Urothelium cell line (cell line): ENCODE measurements at places on chromosomes 16 and 17.

- no peak for DNase-seq
These were observed 20.6 kb downstream of the HS3ST3B1 start for GRCh38 chr17:14321476-14321949.

DNA sequence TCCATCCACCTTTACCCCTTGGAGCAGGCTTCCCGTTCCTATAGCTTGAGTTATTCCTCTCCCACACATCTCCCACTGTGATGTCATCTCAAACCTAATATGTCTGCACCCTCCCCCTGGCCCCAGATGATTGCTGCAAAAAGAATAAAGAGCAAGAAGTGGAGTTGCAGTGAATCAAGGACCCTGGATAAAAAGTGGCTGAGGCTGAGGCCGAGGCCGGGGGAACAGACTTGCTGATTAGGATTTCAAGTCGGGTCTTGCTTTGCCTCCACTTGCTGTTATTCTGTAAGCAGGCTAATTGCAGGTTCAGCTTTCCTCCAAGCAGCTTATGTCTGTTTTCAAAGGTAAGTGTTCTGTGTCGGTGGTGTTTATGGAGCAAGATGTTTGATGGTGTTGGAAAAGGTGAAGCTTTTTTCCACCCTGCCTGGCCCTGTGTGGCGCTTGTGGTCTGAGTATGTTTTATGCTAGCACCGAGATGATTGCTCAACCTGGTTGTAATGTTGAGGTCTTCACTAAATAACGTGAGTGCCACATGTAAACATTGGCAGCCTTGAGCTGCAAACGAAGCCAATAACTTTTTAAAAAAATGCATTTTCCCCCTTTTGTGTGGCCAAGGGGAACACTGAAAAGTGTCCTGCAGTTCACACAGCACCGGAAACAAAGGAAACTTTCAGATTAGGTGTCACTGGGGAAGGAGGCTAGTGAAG lies 15.4 kb downstream of the HS3ST3B1 start:
- DNase-seq, result no peak

- no peak for DNase-seq
These were observed 25.1 kb upstream of the CCNF start for GRCh38 chr16:2404099-2404498.

DNA sequence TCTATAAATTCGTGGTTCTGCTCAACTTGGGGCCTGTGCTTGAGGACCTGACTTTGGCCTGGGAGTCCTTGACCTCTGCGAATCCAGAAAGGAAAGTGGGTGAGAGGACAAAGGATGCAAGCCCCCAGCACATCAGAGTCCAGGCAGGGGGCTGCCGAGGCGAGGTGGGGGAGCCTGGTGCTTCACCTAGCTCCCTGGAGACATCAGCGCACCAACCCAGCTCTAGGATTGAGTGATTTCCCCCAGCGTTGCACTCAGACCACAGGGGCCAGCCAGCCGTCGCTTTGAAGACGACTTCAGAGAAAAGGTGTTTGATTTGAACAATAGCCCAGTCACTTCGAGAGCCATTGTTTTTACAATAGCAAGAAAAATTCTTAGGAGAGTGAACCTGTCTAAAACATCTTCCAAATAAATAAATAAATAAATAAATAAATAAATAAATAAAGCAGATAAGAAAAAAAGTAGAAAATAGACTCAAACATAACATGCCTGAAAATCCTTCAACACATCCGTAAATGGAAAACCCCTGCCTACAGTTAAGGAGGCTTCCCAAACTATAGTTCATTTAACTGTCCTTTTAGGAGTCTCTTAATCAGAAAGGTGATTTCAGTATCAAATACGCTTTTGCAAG lies 180.9 kb downstream of the RBFOX3 start:
- DNase-seq, result no peak

- no peak for DNase-seq
These were observed 223.3 kb downstream of the CBLN1 start for GRCh38 chr16:49058382-49058781.

DNA sequence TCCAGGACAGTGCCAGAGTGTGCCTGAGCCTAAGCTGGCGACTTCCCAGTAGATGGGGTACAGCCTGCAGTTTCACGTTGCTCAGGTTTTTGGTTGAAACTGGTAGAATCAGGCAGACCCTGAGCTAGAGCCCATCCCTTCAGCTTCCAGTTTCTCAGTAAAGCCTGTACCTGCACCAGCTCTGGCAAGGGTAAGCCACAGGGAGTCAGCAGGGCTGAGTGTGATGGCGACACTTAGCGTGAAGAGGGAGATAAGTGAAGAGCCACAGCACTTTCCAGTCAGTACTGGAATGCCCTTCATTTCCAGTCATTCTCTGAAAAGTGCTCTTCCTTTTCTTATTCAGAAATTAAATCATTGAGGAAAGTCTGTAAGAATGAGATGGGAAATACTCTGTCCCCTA lies 22.4 kb downstream of the PLD6 start:
- no peak for DNase-seq

- DNase-seq, result no peak
These were observed 100.1 kb upstream of the CLEC3A start for GRCh38 chr16:77922228-77922754.

DNA sequence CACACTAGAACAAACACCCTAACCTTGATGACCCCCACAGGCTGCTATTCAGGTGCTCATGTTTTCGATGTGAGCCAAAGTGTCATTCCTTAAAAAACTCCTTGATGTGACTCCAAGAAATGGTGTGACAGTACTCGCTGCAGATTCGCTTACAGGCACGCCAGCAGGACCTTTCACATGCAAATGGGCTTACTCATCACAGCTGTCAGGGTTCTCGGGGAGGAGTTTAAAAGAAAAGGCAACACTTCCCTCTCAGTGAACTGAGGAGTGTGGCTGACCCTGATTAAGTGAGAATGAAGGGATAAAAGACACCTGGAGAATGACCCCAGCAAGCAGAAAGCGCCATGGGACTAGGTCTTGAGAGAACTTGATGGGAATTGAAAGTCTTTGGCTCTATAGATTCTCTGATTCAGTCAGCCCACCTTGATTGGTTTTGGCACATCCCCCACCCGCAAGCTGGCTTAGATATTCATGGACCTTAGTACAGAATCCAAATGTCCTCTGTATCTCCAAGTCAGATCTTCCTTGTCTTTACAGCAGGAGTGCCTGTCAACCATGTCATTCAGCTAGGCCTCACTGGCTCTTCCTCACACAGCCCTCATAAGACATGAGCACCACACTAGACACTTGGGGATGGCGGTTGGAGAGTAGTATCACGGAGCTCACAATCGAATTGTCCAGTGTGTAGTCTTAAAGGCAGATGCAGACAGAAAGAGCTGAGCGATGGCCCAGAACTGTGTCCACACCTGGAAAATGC lies 82.6 kb downstream of the HIC1 start:
- no peak for DNase-seq

- no peak for DNase-seq
These were observed 65.5 kb upstream of the DNAH17 start for GRCh38 chr17:78642707-78643106.
